KG1 (cell line): ENCODE measurements at places on chromosomes 16 and 17.

DNA sequence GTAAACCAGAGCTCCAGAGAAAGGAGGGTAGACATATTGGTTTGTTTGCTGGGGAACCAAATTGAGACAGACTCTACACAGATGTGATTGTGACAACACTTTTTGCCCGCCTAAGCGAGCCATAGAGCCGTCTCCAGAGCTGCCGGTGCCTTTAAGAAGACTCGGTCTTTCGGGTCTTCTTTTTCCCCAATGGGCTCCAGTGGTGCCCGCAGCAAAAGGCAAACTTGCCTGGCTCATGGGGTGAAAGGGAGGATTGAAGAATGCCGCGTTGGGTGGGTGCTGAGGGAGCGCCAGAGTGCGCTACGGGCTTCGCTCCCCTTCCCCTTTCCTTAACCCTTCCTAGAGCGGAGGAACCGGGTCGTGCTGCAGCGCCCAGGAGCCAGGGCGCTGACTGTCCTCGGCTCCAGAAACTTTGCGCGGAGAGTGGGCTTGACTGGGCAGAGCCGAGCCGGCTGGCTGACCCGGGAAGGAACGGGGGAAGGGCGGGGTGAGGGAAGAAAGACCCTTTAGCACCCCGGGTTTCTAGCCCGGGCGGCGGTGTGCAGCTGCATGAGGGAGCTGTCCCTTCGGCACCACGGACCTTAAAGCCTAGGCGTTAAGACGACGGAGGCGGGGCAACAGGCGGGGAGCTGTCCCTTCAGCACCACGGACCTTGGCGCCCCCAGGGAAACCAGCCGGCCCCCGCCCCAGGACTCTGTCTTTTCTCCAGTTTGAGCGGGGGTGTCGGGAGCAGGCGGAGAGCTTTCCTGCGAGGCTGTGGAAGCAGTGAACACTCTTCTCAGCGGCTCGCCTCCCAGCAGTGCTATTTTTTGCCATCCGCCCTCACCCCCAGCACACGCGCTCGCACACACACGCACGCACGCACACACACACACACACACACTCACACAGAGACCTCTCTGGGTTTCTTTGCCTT lies at the start of gene CACNG3:
Gene CACNG3, plus strand, starts transcription at position 880 of the 916 bp plus-strand sequence. CDS start 420 bp downstream, outside the sequence.
- peak; percentile 36 for DNase-seq

DNA sequence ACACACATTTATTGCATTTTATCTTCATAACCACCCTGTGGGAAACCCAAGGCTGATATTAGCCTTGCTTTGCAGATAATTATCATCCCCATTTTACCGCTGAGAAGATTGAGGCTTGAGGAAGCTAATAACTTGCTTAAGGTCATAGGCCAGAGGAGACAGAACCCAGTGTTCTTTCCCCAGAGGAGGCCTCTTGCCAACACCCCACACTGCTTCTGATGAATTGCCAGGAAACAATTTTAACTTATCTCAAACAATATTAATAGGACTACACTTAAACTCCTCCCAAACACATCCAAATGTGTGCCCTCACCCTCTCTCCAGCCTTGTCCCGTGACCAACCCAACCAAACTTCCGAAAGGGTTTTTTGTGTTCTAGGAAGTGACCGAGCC lies 2.1 kb upstream of the SPG7 start:
- DNase-seq = no peak

- no peak for DNase-seq
These were observed 85.5 kb upstream of the MSI2 start for GRCh38 chr17:57170866-57171265.

GRCh38 chr17:53061446-53061845 lies 761.3 kb upstream of the KIF2B start:
- no peak for DNase-seq

GRCh38 chr16:2786826-2787151 lies 571 bp downstream of the PRSS33 start:
- DNase-seq = no peak

GRCh38 chr16:68626557-68626956 lies 18.6 kb upstream of the CDH3 start:
- no peak for DNase-seq

DNA sequence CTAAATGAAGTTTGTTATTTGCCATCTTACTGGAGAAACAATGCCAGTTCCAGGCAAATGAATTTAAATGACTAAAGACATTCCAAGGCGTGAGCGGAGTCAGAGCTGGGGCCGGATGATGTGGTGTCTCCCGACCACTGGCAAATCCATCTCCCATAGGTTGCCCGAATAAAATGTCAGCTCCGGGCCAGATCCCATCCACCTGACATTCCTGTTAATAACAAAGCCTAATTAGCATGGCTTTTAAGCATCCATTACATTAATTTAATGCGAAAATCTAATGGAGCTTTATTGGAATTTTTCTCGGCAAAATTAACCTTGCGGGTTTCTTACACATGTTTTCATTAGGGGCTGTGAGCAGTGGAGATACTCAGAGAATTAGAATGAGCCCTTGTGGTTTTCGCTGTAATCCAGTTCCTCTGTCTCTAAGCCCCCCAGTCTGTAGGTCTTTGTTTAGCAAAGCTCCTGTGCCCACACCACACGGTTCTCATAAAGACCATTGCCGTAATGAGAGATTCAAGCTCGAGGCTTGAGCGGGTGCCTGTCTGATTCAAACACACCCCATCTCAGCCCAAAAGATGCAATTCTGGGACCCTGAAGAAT lies 123.3 kb downstream of the CCT6B start:
- no peak for DNase-seq
